ENCODE measurements at places on chromosomes 12 and 14.

GRCh38 chr12:68450947-68451260 is 118.7 kb upstream of the MDM1 start:
- no peak for DNase-seq

- DNase-seq: no peak
These were observed 124.9 kb upstream of the ATXN7L3B start for GRCh38 chr12:74412606-74413230.

DNA sequence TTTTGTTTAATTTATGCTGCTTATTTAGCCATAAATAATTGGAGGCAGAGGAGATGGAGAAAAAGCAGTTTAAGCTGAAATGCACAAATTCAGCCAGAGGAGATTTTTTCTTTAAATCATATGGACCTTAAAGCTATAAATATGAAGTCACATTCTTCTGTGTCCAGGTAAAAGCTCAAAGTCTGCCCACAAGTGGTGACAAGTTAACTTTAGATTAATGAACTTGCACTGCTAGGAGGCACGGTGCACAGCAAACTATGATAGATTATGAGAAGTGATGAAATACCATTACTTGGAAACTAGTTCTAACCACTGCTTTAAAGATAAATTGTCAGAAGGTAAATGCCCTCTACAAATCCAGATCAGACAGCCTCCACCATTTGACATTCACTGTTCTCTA is 69.0 kb downstream of the IFT81 start:
- no peak for DNase-seq

- DNase-seq: no peak
These were observed 28.8 kb downstream of the DRAM1 start for GRCh38 chr12:101906226-101906625.

DNA sequence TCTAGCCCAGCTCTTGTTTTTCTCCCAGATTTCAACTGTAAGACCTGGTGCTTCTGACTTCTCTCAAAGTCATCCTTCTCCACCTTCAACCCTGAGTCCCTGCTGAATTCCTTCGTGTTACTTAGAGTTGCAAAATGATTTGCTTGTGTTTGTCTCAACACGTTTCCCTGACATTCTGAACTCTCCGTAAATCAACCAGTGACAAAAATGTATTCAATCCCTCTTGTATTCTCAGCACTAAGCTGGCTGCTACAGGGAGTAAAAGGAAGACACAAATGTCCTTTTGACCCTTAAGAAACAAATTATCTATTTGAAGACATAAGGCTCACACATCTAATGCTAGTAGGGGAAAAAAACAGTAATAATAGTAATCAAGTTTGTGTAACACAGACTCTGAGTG is 514.0 kb upstream of the TMPO start:
- no peak for DNase-seq

DNA sequence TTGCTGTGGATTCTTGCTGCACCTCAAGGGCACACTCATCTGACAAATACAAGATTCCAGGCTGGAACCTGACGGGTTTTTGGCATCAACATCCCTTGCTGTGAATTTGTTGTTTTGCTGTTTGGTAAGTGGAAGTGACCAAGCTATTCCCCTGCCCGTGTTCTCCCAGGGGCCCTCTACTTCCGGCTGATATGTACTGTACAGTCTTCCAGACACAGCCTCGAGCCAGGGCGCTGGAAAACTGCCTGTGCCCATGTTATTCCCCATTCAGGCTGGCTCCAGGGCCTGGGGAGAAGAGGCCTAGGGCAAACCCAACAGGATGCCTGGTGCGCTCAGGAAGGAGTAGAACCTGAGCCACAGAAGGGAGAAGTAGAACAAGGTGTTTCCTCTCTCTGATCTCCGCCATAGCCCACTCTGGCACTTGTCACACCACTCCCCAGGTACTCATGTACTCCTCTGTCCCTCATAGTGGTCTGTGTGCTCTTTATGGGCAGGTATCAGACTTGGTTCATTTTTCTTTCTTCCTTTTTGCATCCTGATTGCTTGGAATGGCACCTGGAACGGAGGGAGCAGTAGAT is 67.8 kb upstream of the LTA4H start:
- no peak for DNase-seq

- DNase-seq: peak; percentile 70
These were observed 1.4 kb upstream of the ZFP36L1 start for GRCh38 chr14:68794130-68794850.

GRCh38 chr12:105933671-105934665 is 204.8 kb downstream of the NUAK1 start:
- no peak for DNase-seq

DNA sequence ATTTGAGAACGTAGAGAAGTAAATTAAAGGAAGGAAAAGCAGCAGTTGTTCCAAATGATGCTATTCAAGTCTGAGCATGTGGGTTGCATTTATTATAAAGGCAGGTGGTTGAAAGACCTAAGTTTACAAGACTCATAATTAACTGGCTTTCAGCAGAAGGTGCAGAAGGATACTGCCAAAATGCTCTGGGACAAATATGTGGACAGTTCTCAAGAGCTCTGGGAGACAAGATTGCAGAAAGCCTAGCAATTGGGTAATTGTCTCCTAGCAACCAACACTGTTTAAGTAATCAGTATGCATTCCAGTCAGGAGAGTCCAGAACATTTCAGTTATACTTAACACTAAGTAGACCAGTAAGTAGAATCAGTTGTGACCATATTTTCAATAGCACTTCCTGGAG is 131.5 kb downstream of the GPR135 start:
- no peak for DNase-seq

DNA sequence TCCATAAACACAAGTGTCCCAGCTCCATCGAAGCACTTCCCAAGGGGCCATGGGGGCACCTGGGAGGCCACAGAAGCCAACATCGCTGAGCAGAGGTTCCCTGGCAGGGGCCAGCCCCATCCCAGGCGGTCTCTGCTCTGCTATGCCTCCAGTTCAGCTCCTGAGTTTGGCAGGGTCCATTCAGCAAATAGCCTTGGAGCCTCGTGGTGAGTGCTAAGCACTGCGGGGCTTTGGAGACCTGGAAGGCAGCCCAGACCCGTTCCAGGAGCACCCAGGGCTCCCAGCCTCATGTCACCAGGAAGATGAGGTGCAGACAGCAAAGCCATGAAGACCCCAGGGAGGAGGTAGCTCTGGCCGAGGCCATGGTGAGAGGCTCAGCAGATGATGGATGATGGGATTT is 109.5 kb downstream of the LGMN start:
- no peak for DNase-seq

DNA sequence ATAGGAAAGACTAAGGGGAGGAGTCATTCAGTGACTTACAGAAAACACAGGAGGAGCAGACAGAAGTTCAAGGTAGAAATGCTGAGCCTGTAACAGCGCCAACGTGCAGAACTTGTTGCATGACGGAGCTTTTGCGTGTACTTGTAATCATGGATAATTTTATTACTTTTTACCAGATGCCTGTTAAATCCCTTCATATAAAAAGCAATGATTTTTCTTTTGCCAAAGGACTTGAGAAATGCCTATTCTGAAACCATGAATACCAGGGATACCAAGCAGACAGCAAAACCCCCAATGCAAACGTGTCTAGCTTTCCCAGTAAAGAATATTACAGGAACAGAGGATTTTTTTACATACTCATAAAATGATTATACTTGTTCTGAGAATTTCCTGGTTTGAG is 163.6 kb upstream of the GSC start:
- no peak for DNase-seq

DNA sequence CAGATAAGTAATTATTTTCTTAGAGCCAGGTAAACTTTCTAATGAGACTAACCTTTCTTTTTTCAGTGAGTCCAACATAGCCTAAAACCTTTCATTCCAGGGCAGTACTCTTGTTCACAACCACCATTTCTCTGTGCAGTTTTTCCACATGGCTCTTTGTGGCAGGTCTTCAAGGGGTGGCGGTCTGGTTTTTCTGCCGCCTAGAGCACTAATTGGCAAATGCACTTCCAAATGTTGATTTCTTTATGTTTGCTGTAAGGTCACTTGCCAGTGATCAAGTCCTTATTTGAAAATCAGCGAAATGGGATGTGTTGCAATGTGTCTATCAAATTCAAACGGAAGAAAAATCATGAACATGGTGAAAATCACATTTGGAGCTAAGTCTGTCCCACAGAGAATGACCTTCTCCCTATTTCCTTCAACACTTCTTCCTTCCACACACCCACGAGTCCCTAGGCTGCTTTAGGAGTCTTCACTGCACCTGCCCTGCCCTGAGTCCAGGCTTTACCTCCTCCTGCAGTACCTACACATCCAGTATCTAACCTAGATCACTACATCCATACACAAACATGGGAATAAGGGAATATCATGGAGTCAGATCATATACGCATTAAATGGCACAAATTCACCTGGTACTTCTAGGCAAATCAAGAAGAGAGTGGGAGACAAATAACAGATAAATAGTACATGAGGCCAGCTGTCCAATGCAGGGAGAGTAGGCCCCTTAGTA is 1.9 kb downstream of the SRGAP1 start:
- DNase-seq: no peak

DNA sequence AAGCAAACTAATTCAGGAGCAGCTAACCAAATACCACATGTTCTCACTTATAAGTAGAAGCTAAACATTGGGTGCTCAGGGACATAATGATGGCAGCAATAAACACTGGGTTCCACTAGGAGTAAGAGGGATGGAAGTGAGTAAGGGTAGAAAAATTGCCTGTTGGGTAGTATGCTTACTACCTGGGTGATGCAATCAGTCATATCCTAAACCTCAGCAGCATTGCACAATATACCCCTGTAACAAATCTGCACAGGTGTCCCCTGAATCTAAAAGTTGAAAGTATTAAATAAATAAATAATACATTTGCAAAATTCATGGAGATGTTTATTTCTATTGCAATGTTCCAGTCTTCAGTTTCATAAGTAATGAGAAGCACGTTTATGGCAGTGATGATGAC is 409.8 kb upstream of the FOXG1 start:
- no peak for DNase-seq

DNA sequence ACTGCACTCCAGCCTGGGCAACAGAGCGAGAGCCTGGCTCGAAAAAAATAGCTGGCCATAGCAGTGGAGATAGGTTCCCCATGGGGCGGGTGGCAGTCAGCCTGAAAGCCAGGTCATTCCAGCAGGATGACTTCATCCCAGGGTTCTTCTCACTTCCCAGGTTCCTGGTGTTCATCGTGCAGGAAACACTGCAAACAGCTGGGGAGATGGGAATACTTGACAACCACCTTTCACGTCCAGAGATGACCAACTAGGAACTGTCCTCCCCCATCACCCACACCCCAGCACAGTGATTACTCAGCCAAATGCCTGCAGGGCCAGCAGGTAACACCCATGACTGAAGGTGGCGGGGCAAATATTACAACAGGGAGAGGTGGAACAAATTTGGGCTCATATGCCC is 1.7 kb downstream of the VSIG10 start:
- DNase-seq: no peak

DNA sequence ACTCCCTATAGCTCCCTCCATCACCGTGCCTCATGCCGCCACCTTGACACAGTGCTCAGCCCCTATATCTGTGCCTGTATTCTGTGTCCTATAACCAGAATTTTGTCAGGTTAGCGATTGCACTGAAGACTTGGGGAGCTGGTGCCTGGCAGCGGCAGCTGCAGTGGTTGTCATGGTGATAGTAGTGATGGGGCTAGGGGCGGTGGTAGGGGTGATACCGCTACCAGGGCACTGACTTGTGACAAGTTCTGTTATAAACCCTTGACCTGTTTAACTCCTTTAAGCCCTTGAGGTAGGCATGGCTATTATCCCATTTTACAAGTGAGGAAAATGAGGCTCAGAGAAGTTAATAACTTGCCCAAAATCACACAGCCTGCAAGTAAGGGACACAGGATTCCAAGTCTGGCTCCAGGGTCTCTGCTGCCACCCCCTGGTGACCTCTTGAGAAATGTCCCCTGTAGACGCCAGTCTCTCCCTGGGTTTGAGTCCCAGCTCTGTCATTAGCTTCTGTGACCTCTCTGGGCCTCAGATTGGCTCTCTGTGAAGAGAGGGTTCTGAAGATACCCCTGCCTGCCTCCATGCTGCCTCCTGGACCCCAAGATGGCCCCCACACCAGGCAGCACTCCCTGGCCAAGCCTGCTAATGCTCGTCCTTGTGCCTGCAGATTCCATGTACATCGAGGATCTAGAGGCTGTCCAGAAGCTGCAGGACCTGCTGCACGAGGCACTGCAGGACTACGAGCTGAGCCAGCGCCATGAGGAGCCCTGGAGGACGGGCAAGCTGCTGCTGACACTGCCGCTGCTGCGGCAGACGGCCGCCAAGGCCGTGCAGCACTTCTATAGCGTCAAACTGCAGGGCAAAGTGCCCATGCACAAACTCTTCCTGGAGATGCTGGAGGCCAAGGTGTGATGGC is 121.9 kb downstream of the ESRRB start:
- DNase-seq: no peak

DNA sequence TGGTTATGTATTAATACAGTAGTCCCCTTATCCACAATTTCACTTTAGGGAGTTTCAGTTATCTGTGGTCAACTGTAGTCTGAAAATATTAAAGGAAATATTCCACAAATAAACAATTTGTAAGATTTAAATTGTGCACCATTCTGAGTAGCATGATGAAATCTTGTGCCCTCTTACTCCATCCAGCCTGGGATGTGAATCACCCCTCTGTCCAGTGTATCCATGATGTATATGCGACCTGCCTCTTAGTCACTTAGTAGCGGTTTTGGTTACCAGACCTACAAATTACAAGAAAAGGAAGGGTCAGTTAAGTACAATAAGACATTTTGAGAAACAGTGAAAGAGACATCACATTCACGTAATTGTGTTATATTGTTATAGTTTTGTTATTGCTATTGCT is 39.9 kb upstream of the MDGA2 start:
- no peak for DNase-seq

DNA sequence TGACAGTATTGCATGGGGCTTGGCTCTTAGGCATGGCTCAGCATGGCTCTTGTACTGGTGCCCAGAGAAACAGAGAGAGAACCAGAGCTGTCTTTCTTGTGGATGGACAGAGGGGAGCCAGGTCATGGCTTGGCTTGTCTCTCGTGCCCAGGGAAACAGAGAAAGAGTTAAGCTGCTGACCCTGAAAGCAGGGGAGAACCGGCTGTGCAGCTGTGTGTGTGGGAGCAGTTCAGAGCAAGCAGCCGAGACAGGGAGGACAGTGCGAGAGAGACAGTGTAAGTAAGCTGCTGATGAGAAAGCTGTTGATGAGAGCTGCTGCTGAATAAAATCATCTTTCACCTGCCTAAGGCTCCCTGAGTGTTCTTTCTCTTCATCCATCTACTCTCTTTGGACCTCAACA is 61.3 kb upstream of the DDHD1 start:
- no peak for DNase-seq

- no peak for DNase-seq
These were observed 4.6 kb upstream of the SYCP3 start for GRCh38 chr12:101743724-101744472.

- no peak for DNase-seq
These were observed 31.6 kb downstream of the WBP11 start for GRCh38 chr12:14771651-14772137.

DNA sequence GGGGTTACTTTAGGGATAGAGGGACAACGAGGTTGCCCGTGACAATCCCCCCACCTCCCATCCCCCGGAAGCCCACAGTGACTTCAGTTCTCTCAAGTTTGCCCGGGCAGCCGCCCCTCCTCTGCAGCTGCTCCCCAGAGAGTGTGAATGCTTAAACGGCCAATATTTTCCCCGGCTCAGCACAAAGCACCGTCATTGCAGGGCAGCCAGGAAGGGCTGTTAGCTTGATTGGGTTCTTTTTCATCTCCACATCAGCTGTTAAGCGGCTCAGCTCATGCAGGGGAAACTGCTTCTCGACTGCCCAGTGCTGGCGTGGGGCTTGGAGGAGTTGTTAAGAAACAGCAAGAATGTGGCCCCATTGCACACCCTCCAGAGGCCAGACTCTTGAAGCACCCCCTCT is 120.5 kb upstream of the NCOR2 start:
- no peak for DNase-seq
